ENCODE measurements at places on chromosomes 7 and 10. TPM values are rescaled to one million over a fixed set of nuclear protein-coding genes. Genes with fewer than 3 reads are reported as not detected.

ASAH2 gene
- total RNA-seq: 1.9 TPM

SLC29A3 gene
- 1.5 TPM for total RNA-seq

SEMA3E gene
- total RNA-seq: not detected

CASTOR2 gene
- 4.1 TPM for total RNA-seq

FAS gene
- total RNA-seq: 28.3 TPM

SLC16A9 gene
- not detected for total RNA-seq

HOXA2 gene
- total RNA-seq: not detected

OR13A1 gene
- not detected for total RNA-seq

PAPOLB gene
- under 0.01 TPM for total RNA-seq

LIPF gene
- not detected for total RNA-seq

NUB1 gene
- 27.8 TPM for total RNA-seq

TAF5 gene
- total RNA-seq: 2.8 TPM

SP4 gene
- total RNA-seq: 2.4 TPM

MMD2 gene
- not detected for total RNA-seq

ANKRD2 gene
- total RNA-seq: 0.33 TPM

CALML5 gene
- not detected for total RNA-seq

SPDYE9 gene
- total RNA-seq: not detected

IGF2BP3 gene
- total RNA-seq: 42.3 TPM

ITPRID1 gene
- total RNA-seq: not detected

PKD2L1 gene
- total RNA-seq: not detected

AKR1C8 gene
- total RNA-seq: not detected

AKR1C1 gene
- total RNA-seq: 1.1 TPM

MSS51 gene
- total RNA-seq: 1.5 TPM

PAX4 gene
- not detected for total RNA-seq

LRCH4 gene
- 40.6 TPM for total RNA-seq

RBP3 gene
- total RNA-seq: not detected

HKDC1 gene
- 3.3 TPM for total RNA-seq

CFAP69 gene
- total RNA-seq: 1.5 TPM

PTPRZ1 gene
- 10.9 TPM for total RNA-seq

SH2B2 gene
- total RNA-seq: 4.5 TPM

Data from melanocyte of skin (primary cell).